ENCODE measurements at places on chromosomes 5 and 9. TPM values are rescaled to one million over a fixed set of nuclear protein-coding genes. Genes with fewer than 3 reads are reported as not detected.

The BTNL8 gene
- total RNA-seq = not detected

The NRG2 gene
- 2.8 TPM for total RNA-seq

DNA sequence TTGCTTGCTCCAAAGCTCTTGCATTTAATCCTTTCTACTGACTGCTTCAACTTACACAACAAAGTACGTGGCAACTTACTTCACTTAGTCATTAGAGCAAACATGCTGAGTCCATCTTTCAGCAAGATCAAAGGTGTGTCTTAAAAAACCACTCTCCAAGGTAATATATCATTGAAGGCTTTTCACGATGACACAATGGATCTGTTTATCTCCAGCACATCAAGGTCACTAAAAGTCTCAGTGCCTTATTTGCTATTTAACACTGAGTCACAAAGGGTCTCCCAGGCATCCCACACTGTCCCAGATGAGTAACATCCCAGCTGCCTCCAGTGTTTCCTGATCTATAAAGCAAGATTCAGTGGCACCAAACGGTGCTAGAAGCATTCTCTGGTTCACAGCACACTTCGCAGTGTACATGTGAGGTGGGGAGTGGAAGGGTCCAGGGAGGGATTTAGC lies 3.7 kb upstream of the CLK4 start:
- peaks cover 39% of the 10 kb centered on the region for H3K4me1 ChIP-seq
- no peaks in the 10 kb centered on the region for H3K36me3 ChIP-seq
- H3K4me3 ChIP-seq = no peak overlapping the region
- no peaks in the 10 kb centered on the region for H3K27me3 ChIP-seq
- H3K27ac ChIP-seq = peak overlapping the region; percentile 10

DNA sequence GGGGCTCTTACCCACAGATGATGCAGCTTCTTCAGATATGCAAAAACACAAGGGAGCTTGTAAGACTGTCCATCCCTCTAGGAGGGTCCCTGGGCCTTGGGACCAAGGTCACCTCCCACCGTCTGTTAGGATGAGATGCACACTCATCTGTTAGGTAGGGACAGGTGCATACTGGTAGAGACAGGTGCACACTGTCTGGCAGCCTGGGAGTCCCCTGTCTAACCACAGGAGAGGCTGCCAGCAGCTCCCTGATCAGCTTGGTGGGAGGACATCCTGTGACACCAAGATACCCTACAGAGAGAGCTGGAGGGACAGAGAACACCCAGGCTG lies 13.2 kb downstream of the TSPAN17 start:
- H3K4me1 ChIP-seq = no peaks in the 10 kb centered on the region
- DNase-seq = no peak
- H3K36me3 ChIP-seq = peaks cover 2% of the 10 kb centered on the region
- H3K27ac ChIP-seq = no peak overlapping the region
- no peak overlapping the region for H3K4me3 ChIP-seq

GRCh38 chr5:113212244-113212920 lies 222.4 kb downstream of the TSSK1B start:
- H3K27ac ChIP-seq = no peak overlapping the region
- no peaks in the 10 kb centered on the region for H3K36me3 ChIP-seq
- no peaks in the 10 kb centered on the region for H3K27me3 ChIP-seq
- peaks cover 17% of the 10 kb centered on the region for H3K4me1 ChIP-seq
- no peak overlapping the region for H3K4me3 ChIP-seq
